Small intestine (tissue), 16 donors: ENCODE measurements at places on chromosomes 1 and 21.
A peak's percentile ranks its signal among the peaks of the same experiment; 100 is the strongest.

- DNase-seq = no peak
Observed at GRCh38 chr21:35441868-35442582, 392.9 kb upstream of the RUNX1 start.

- peak; percentile 63 for DNase-seq
Observed at GRCh38 chr1:231497629-231498152, 30.8 kb upstream of the TSNAX start.

DNA sequence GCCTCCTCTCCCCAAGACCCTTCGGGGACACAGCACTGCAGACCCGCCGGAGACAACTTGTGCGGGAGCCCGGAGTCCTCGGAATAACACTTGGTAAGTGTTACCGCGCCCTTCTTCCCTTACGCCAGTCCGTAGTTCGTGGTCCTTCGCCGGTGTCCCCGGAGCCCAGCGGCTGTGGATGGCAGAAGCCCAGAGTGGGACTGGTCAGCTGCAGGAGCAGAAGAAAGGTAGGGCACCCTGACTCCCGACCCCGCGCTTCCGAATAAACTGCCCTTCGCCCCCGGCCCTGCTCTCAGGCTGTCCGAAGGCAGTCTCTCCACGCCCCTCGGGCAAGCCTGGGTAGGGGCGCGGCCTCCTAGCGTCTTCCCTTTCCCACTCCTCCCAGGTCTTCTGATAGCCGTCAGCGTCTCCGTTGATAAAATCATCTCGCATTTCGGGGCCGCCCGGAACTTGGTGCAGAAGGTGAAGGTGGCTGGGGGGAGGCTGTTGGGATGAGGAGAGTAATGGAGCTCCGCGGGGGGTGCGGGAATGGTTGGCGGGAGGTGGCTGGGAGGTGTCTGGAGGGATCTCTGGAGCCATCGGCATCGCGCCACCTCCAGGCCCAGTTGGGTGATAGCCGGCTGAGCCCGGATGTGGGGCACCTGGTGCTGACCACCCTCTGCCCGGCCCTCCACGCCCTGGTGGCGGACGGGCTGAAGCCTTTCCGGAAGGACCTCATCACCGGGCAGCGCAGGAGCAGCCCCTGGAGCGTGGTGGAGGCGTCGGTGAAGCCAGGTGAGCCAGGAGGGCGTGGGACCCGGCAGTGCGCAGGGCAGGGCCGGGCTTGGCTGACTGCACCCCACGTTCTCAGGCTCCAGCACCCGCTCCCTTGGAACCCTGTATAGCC lies 4.3 kb downstream of the RUSC1 start:
- DNase-seq = peak; percentile 84

GRCh38 chr1:40389871-40390560 lies 16.5 kb downstream of the SMAP2 start:
- peak; percentile 72 for DNase-seq

- DNase-seq = no peak
Observed at GRCh38 chr1:201294876-201295275, 11.6 kb downstream of the PKP1 start.

DNA sequence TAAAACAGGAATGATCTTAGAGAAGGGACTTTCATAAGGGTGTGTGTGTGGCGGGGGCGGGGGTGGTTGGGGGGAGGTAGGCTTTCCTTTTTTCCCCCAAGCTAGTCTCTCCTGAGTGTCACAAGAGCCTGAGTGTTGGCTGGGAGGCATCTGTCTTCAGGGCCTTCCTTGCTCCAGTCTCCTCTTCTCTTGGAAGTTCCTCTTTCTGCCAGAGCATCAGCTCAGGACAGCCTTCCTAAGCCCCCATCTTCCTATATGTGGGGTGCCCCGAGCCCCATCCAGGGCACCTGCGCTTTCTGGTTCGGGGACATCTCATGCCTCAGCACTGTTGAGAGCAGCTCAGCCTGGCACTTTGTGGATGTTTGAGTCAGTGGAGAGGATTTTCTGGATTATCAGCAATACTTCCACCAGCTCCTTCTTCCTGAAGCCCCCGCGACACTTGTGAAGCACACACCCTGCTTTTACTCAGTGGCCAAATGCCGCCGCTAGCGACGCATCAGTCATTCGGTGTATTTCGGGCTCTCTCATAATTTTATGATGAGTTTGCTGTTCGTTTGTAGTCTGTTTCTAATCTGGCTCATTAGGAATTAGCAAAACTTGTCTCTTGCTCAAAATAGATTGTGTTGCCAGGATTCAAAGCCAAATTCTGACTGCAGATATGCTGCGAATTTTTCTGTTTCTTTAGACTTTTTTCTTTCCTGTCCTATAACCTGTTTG lies 61.7 kb downstream of the GALNT2 start:
- no peak for DNase-seq

DNA sequence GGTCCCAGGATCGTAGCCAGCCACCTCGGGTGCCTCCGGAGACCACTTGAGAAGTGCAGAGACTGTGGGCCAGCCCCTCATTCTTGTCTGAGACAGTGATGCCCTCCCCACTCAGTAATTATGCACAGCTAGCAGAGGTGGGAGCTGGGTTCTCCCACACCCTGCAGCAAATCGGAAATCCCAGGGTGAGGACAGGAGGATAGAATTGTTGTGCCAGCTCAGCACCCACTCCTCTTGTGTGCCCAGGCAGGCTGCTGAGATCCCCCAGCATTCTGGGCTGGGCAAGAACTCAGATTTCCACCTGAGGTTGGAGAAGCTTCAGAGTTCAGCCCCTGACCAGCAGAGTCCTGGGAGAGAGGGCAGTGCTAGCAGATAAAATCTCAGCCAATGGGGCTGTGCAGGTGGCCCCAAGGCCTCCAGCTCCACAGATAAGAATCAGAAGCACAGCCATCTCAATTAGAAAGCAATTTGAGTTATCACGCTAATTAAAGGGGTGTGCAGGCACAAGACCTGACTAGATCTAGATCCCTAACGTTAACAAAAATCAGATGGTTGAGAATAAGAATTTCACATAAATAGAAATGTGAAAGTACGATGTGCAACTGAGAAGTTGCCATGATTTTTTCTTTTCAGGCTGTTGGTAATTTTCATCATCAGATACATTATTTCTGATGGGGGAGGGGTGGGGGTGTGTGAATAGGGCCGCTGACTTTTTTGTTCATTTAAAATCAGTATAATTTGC lies 45.5 kb upstream of the IRF2BP2 start:
- no peak for DNase-seq

- no peak for DNase-seq
Observed at GRCh38 chr1:239354231-239354630, 32.1 kb upstream of the CHRM3 start.

GRCh38 chr1:41622859-41623732 lies 138.6 kb upstream of the EDN2 start:
- DNase-seq = no peak

DNA sequence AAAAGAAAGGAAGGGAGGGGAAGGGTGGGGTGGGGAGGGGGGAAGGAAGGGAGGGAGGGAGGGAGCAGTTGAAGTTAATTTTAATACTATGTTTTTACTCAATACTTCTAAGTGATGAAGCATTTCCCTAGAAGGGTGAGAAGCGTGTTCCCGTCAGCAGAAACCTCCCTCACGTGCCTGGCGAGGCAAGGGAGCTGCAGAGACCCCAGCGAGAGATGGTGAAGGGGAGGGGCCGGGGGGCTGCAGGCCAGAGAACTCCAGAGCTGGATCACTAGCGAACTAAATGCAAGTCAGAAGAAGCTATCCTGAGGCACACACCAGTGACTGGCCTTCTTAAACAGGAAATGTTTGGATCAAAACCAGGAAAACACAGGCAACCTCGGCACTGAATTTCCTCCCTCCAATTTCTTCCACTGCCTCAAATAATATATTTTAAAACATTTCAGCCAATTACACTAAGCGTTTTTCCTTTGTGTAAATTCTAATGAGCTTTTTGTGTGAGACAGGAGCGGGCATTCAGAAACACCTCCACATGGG lies 18.0 kb downstream of the WDR4 start:
- no peak for DNase-seq

- no peak for DNase-seq
Observed at GRCh38 chr1:223030871-223031400, 112.1 kb downstream of the TLR5 start.

DNA sequence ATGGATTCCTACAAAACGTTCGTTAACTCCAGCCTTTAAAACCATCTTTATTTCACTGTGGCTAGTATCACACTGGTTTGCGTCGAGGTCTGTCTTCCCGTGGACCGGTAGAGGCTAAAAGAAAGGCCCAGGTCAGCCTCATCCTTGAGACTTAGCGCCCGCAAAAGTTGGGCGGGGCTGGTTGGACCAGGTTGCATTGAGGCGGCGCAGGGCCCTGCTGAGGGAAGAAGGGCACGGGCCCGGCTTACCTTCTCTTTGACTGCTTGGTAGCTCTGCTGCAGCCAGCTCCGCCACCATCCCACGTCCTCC lies 455 bp downstream of the BSDC1 start:
- DNase-seq = peak; percentile 61

GRCh38 chr1:188615321-188615720 lies 1786.6 kb downstream of the PLA2G4A start:
- DNase-seq = no peak

GRCh38 chr1:27938488-27938887 lies 3.7 kb downstream of the SMPDL3B start:
- DNase-seq = no peak

- no peak for DNase-seq
Observed at GRCh38 chr1:74703386-74704182, 29.3 kb downstream of the CRYZ start.

DNA sequence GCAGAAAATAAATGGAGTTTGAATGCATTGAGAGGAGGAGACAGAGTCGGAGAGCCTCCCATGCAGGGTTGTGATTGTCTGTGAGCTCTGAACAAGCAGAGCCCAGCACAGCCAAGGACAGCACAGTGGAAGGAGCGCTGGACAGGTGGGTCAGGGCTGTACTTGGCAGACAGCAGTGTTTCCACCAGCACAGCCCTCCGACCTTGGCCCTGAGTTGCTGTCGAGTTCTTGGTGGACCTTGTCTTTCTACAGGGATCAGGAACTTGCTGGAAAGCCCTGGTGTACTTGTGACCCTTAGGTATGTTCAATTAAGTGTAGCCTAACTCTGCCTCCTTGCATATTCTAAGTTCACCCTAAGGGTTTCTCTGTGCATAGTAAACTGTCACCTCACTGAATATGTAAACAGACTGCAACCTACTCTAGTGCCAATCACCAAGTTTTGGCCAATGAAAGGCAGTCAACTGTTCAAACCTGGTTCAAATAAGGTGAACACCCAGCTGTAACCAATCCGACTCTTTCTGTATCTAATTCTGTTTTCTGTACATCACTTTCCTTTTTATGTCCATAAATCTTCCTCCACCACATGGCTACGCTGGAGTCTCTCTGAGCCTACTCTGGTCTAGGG lies 86.6 kb upstream of the SLC25A33 start:
- DNase-seq = peak; percentile 53

- DNase-seq = no peak
Observed at GRCh38 chr21:45164838-45165237, 90.5 kb downstream of the ADARB1 start.

DNA sequence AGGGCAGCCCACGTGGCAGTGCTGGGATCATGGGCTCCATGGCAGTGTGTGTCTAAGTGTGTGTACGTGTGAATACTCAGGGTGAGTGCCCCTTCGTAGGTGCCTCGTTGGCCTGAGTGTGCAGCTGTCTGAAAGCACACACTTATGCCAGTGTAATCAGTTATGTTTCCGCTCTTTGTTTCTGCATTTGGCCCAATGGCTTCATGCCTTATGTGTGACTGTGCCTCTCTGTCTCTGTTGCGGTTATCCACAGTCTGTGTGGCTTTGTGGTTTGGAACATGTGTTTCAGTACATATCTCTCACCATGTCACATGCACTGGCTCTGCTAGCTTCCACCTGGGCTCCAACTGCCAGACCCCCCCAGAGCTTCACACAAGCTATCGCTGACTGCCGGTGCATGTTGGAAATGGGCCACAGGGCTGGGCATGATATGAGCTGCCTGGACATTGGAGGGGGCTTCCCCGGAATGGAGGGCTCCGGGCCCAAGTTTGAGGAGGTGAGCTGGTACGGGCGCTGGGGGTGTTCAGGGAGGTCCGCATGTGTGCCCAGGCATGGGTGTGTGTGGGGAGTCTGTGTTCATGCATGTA lies 70.3 kb upstream of the TINAGL1 start:
- no peak for DNase-seq

DNA sequence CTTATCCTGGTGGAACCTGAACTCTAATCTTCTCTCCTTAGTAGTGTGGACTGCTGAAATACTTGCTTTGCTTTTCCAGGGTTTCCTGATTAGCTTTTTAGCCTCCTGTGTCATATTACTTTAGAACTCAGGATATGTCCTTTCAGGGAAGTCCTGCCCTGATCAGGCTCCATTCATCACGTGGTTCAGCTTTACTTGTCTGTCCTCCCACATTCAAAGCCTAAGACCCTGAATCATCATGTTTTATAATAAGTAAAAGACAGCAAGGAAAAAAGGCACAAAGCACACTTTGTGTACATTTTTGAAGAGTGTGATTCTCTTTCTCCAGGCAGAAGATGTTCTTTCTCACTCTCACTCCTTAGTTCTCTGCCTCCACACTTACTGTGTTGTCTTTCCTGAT lies 70.6 kb downstream of the PATJ start:
- DNase-seq = no peak

DNA sequence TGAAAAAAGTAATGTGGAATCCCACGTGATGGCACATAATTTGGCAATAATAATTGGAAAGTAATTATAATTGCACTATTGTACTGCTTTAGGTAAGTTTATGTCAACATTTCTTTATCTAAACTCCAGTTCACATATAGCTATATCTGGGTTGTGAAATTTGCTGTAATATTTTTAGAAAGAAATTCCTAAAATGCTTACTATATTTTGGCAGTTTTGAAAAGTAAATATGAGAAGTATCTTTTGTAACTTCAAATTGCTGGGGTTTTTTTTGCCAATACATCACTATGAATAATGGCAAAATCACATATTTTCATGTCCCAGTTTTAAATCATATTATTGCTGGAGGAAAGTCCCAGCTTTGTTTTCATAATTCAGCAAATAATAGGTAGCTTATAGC lies 197.5 kb downstream of the PDE4B start:
- DNase-seq = no peak

- DNase-seq = no peak
Observed at GRCh38 chr1:150295476-150295875, 1.8 kb downstream of the MRPS21 start.

DNA sequence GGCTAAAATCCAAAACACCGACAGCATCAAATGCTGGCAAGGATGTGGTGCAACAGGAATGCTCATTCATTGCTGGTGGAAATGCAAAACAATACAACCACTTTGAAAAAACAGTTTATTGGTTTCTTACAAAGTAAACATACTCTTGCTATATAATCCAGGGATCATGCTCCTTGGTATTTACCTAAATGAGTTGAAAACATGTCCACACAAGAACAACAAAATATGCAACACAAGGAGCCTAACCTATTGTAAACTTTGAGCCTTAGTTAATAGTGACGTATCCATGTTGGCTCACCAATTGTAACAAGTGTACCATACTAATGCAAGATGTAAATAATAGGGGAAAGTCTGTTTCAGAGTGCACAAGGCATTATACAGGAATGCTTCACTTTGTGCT lies 37.2 kb upstream of the PGBD5 start:
- no peak for DNase-seq

- DNase-seq = no peak
Observed at GRCh38 chr1:209937996-209938959, at the start of gene SYT14. Gene SYT14, plus strand, starts transcription at chr1:209938217. Its CDS starts 48 bp downstream, at chr1:209938265.

- DNase-seq = no peak
Observed at GRCh38 chr1:151970626-151971025, 23.0 kb downstream of the S100A10 start.

GRCh38 chr21:46622226-46622625 lies 13.2 kb upstream of the PRMT2 start:
- peak; percentile 22 for DNase-seq
